ENCODE measurements at places on chromosomes 6 and 20.

DNA sequence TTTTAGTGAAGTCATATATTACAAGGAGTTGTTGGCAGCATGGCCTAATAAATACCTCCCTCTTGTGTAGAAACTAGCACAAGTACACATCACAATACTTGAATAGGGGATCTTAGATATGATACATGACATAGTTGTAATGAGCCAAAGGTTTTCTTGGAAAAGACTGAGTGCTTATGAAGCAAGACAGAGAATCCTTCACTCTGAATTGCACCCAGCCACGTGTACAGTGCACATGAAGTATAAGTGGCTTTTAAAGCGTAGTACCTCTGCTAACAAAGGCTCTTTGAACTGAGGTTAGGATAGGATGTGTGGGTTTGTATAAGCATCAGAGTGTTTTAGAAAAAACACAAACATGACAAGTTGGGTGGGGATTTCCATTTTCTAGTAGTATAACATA, 145.5 kb upstream of the STMND1 start:
- no peak for DNase-seq

GRCh38 chr6:158374020-158374419, 61.8 kb downstream of the TULP4 start:
- no peak for DNase-seq

DNA sequence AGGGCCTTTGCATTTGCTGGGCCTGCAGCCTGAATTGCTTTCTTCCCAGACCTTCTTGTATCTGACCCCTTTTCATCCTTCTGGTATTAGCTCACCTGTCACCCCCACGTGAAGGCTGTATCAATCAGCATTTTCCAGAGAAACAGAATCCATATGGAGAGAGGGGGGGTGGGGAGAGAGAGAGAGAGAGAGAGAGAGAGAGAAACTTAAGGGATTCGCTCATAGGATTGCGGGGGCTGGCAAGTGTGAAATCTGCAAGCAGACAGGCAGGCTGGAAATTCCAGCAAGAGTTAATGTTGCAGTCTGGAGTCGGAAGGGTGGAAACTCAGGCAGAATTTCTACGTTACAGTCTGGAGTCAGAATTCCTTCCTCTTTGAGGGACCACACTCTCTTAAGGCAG, 410.7 kb upstream of the SULF2 start:
- DNase-seq = no peak

DNA sequence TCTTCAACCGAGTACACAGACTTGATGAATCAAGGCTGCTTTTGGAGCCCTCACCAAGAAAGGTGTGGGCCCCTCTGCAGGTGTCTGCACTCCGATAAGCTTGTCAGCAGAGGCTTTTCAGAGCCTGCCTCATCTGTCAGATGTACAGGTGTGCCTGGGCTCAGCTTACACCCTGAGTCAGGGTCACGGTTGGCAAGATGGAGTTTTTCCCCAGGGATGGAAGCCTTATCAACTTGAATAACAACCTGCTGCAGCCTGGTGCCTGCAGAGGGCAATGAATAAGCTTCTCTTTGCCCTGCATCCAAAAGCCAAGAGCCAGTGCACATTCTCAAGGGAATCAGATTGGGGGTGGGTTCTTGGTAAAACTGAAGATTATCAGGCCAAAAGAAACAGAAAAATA, 427.1 kb downstream of the CD83 start:
- no peak for DNase-seq

GRCh38 chr20:50381771-50382593, 128.2 kb upstream of the PTPN1 start:
- DNase-seq = no peak

Measured in activated B cell treated with CpG ODN at 0.5 μM for 24 hours (primary cell).